ENCODE measurements at places on chromosomes 7 and 10.

- DNase-seq = no peak
Measured at GRCh38 chr10:55858730-55859129, 502.3 kb downstream of the ZWINT start.

DNA sequence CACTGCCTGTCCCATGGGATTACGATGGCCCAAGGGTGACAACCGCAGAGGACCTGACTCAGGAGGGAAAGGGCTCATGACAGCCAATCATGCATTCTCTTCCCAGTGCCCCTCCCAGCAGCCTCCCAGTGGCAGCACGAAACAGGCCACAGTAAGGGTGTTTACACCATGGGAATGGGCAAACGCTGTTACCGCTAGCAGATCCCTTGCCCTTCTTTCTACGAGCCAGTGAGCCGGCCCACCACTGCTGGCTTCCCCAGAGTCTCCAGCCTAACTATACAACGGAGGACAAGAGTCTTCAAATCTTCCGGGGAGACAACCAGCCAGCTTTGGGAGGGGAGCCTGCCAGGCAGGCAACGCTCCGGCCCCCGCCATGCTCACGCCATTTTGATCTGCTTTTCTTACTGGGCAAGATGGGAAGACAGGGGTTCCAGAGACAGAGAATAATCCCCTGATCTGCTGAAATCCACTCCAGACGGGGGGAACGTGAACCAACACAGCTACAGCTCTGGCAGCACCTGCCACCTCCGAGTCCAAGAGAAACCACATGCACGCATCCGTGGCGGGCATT lies 69.8 kb downstream of the SLC29A4 start:
- DNase-seq = no peak

DNA sequence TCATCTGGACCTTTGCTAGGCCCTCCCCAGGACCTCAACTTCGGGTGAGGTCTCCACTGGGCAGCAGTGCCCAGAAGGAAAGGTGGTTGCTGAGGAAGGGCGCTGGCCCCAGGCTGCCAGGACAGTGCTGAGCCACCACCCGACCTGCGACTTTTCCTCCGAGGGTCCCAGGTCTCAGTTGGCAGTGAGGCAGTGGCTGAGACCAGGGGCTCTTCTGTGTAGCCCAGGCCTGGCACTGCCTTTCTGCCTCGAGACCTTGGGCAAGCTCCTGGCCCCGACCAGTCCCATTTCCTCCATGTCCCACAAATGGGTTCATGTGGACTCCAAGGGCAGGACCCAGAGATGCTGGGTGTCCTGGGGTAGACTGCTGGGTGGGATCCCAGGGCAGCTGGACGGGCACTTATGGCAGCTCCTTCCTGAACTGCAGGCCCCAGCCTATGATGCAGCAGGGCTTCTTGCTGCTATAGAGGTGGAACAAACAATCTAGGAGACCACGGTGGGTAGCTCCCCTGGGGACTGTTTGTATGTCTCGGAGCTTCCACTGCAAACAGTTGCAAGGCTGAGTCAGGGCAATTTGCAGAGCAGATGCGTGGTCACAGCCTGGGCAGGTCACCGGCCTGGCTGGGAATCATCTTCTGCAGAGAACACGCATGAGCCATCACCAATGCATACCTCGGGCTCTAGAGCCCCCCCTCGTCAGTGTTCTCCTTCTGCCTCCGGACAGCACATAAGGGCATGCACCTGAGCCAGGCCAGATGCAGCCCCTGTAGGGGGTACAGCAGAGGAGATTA lies 17.9 kb upstream of the LRRC18 start:
- DNase-seq = no peak

DNA sequence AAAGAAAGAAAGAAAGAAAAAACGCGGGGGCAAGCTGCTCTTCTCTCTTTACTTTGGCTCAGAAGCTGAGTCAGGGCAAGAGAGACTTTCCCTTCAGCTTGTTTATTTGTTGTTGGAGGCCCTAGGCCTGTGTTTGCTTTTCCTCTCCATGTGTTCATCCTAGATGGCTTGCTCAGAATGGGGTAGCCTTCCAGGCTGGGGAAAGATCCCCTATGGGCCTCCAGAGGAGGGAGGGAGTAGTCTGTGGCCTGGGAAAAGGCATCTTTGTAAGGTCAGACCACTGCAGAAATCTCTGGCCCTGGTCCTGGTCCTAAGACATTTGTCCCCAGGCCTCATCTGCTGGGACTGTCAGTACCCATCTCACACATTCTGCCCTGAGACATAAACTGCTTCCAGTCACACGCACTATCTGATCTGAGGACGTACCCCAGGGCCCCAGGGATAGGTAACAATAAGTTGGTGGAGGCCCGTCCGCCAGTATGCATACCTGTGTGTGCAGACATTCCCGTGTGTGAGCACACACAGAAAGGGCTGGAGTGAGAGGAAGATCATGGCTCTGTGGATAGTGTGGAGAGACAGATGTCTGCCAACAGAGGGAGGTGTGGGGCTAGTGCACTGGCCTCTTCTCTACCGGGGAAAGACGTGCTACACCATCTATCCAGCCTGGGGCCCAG lies 4.9 kb upstream of the SCD start:
- peak; percentile 32 for DNase-seq

DNA sequence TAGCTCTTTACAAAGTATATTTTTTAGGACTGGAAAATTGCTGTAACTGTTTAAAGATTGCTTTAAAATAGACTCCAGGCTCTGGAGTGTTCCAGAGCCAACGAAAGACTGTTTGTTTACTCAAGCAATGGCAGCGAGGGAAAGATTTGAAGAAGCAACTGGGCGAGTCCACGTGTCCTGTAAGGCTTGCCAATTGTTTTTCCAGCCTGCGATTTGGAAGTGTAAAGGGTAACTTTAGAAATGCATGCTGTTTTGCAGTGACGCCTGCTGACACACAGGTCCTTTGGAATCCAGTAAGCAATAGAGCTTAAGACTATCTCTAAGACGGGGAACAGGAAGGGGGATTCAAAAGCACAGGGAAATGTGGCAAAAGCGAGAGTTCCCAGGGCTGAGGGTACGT lies 55.8 kb downstream of the TACC2 start:
- DNase-seq = no peak

DNA sequence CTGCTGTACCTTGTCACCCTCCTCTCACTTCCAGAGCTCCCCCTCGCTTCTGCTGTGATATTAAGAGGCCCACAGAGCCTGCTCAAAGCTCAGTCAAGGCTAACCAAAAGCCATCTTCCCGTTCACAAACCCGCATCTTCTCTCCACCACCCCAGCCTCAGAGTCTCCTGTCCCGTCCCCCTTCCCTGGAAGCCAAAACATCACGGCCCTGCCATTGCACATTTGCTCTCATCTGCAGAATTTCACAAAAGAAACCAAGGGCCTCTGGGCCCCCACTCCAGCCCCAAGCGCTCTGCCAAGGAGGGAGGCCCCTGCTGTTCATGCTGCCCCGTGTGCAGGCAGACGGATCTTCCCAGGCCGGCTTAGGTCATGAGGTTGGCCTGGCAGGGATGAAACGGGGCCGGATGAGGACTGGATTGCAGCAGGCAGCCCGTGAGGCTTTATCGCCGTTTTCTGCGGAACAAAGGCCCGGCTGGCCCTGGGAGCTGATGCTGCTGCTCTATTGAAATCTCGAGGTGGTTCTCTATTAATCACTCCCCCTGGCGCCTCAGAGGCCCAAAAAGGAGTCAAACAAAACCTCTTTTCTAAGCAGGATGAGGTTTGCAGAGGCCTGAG lies 31.6 kb upstream of the FOXK1 start:
- no peak for DNase-seq

- DNase-seq = no peak
Measured at GRCh38 chr10:89283025-89283935, 18.6 kb upstream of the IFIT2 start.

DNA sequence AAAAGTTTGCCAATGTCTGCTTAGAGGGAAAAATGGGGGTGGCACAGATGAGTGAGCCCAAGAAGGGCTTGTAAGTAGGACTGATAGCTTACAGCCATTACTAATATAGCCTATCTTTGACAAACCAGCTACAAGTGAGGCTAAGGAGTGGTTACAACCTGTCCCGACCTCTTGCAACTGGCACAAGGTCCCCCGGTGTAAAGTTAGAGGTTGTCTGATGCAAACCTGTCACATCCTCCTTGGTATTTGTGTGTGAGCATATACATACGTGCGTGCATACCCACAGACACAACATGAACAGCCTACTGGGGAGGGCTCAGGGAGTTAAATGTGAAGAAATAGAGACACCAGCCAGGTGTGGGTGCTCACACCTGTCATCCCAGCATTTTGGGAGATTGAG lies 14.6 kb downstream of the ADAP1 start:
- DNase-seq = no peak

- no peak for DNase-seq
Measured at GRCh38 chr7:33937871-33938270, 32.5 kb downstream of the BMPER start.

- no peak for DNase-seq
Measured at GRCh38 chr10:48932831-48933664, 6.6 kb downstream of the LRRC18 start.

DNA sequence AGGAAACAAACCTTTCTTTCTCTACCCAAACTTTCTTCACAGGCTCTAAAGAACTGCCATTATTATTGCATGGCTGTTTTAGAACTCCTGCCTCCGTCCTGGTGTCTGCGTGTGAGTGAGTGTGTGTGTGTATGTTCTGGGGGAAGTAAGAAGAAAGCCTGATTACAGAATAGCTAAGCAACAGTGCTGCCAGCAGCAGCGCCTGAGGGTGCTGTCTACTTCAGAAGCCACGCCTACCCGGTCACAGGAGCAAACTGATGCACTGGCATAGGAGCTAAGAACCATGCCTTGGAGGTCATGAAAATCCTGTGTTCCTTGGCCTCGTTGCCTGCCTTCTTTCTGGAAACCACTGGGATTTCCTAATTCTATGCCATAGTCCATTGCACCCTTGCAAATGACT lies 25.2 kb downstream of the LIPK start:
- DNase-seq = no peak

- no peak for DNase-seq
Measured at GRCh38 chr10:35585903-35586535, 19.1 kb upstream of the GJD4 start.

DNA sequence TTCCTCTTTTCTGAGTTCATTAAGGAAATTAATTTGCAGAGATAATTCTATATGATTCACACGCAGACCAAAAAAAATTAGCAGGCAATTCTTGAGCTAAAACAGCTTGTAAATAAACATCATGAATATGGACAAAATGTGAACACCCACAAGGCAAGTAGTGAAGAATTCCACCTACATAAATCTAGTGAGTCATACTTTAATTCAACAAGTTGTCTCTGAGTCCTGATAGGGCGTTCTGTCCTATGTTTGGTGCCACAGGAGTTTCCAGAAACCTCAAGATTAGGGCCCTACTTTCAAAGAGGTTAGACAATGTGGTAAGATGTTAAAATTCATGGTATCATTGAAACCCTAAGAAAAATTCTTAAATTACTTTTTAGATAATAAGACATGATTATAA lies 122.3 kb downstream of the SGMS1 start:
- DNase-seq = no peak

DNA sequence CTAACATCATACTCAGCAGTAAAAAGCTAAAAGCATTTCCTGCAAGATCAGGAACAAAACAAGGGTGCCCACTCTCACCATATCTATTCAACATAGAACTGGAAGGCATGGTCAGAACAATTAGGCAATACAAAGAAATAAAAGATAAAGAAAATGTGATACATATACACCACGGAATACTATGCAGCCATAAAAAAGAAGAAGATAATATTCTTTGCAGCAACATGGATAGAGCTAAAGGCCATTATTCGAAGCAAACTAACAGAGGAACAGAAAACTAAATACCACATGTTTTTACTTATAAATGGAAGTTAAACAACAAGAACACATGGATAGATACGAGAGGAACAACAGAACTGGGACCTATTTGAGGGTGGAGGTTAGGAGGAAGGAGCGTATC lies 652.7 kb downstream of the GRID1 start:
- DNase-seq = no peak

- no peak for DNase-seq
Measured at GRCh38 chr7:110929480-110930249, 161.3 kb upstream of the LRRN3 start.

GRCh38 chr7:31811650-31812461 lies 124.8 kb downstream of the PPP1R17 start:
- DNase-seq = no peak

DNA sequence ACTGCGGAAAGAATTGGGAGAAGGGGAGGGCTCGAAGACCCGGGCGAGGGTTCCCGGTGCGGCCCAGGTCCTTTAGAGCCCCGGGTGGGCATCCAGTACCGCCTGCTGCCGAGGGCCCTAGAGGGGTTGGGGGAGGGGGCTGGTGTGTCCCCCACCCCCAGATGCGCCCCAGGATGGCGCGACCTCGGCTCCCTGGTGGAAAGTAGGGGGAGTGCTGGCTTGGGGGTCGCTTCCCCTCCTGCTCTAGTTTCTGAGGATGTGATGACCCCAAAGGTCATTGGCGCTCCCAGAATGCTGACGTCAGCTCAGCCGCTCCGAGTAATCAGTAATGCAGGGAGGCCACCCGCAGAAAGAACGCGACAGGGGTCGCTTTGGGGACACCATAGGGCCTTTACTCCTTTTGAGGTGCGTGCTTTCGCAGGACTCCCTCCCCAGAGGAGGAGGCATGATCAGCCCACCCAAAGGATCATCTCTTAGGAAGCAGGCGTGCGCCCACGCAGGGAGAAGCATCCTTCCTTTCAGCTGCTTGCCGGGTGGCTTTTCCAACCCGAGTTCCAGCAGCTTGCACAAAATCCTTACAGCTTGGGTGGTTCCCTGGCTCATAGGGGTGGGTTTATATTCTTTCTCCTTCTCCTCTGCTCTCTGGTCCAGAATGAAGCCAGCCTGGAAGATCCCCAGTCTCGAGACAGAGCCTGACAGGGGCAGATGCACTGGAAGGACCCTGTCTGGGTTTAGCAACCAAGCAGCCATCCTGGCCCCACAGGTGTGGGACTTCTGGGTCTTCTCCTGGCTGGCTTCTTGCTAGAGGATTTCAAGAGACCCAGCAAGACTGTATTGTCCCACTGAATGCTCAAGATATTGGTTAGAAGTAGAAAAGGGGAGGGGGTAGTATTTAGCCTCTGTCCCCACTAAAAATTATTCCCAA lies 1.3 kb upstream of the PRKAG2 start:
- DNase-seq = no peak

DNA sequence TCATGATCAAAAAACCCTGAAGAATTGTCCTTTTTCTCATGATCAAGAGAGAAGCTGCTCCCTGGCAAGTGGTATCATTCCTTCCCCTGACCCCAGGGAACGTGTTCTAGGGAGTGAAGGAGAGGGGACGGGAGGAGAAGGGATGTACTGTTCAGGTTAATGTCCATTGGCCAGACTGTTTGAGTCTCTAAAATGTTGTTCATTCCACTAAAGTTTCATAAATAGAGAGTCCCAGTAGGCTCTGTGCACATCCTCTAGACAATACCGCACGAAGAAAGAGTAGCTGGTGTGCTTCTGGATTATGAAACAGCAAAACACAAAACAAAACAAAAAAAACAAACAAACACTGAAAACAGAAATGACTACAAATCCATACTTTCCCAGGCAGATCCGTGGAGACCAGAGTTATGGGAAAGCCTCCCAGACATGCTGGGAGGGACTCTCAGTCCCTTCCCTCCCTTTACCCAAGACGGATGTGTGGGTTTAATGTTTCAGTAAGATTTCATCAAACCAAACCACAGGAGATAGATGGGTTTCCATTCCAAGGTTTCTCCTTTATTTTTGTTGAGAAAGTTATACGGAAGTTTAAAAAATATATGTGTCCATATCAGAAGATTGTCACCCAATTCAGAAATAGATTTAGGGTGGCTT lies 66.5 kb upstream of the TNS3 start:
- DNase-seq = no peak

Data from stimulated activated CD4-positive, alpha-beta T cell treated with anti-CD3 and anti-CD28 coated beads, TNF-alpha, amount 100 ng/mL, for 24 hours (primary cell).